ENCODE measurements at places on chromosomes 3 and 15.
A peak's percentile ranks its signal among the peaks of the same experiment; 100 is the strongest.

- no peak overlapping the region for H3K27ac ChIP-seq
- no peak for DNase-seq
- no peaks in the 10 kb centered on the region for H3K36me3 ChIP-seq
- H3K4me1 ChIP-seq, result no peaks in the 10 kb centered on the region
Measured at GRCh38 chr3:103601666-103602065, 1166.9 kb downstream of the ZPLD1 start.

DNA sequence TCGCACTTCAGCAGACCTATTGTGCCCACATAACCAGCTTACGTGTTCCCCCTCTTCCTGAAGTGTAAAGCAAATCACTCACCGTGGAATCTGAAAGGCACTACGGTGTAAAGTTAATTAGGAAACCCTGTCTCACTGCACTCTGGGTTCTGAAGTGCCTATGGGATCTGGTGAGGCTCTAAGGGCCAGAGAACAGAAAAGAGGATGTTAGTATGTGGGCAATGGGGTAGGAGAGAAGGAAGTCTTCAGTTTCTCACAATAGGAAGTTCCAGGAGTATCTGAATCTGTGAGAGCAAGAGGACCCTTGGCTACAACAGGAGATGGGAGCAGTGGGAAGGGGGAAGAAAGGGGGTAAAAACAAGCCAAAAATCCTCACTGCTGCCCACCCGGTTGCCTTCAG is 71.4 kb downstream of the ITGB5 start:
- peaks cover 30% of the 10 kb centered on the region for H3K36me3 ChIP-seq
- H3K4me1 ChIP-seq, result no peaks in the 10 kb centered on the region
- no peaks in the 10 kb centered on the region for H3K27me3 ChIP-seq
- DNase-seq, result no peak
- H3K27ac ChIP-seq, result no peak overlapping the region

DNA sequence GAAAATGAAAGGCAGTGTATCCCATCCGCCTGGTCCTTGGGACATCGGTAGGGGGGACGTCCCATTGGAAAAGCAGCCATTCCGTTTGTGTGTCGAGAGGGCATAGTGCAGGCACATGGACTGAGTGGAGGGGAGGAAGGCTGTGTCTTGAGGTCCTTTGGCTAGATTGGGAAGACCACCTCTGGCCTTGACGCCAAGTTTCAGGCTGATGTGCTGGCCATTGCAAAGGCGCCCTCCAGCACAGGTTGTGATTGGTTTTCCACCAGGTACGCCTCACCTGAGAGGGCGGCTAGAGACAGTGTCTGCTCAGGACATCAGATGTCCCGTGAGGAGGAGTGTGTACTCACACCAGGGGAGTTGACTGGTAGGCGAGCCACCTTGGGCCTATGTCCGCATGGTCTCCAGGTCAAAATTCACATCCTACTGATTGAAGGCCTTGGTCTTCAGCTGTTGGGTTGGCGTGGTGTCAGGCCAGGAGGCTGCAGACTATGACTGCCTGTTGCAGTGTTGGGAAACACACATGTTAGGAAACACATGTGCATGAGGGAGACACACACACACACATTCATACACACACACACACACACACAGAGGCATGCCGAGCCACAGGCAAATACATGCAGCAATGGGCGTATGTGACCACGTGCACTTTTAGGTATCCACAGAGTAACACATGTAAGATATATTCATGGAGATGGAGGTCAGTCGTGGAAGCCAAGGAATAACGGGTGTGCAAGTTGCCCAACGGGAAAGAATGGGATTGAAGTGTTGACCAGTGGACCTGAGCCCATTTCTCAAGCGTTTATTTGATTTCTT is 98.4 kb downstream of the SNRPN start:
- H3K27ac ChIP-seq, result no peak overlapping the region
- DNase-seq, result no peak
- H3K4me3 ChIP-seq, result no peak overlapping the region
- H3K36me3 ChIP-seq, result peaks cover 85% of the 10 kb centered on the region
- H3K4me1 ChIP-seq, result no peaks in the 10 kb centered on the region

DNA sequence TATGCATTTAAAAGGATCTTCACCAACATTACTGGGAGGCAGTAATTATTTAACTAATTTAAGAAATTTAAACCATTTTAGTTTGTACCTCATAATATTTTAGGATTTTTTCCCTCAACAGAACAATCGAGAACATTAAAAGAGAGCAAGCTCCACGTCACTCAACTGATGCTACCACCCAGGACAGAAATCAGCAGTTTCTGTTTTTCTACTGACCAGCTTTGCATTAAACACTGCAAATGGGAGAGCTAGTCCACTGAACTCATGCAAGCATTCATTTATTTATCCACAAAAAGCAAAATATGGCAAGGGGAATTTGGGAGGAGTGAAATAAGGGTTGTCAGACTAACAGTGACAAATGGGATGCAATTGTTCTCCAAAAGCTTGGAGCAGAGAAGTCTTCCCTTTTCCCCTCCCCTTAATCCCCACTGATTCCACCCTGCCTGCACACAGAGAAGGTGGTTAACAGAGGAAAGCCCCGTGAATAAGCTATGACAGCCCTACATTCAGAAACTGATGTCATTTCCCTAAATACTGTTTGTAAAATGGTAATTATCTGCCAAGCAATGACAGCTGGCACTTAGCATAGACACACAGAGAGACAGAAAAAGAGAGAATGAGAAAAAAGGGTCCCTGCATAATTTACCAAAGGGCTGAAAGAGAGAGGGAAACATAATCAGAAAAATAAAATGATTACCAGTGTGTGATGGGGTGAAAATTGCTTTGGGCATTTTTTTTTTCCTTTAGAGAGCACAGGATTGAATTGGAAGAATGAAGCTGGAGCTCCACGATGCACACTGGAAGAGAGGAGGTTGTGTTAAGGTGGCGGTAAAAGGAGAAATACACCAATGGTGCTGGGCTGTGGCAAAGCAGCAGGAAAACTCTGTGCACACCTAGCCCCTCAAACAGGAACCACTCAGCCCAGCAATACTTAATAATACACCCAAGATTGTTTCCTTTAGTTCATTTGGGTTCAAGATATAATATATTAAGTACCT is 777.4 kb downstream of the TUSC7 start:
- no peak for DNase-seq
- H3K27ac ChIP-seq, result no peak overlapping the region

- no peak overlapping the region for H3K27ac ChIP-seq
- peaks cover 22% of the 10 kb centered on the region for H3K4me1 ChIP-seq
- H3K36me3 ChIP-seq, result no peaks in the 10 kb centered on the region
- no peaks in the 10 kb centered on the region for H3K27me3 ChIP-seq
Measured at GRCh38 chr15:90035095-90035839, 34.1 kb downstream of the ZNF710 start.

GRCh38 chr15:64934023-64934422 is 22.3 kb downstream of the ANKDD1A start:
- DNase-seq, result no peak
- no peak overlapping the region for H3K27ac ChIP-seq
- H3K4me1 ChIP-seq, result no peaks in the 10 kb centered on the region
- H3K27me3 ChIP-seq, result no peaks in the 10 kb centered on the region
- no peaks in the 10 kb centered on the region for H3K36me3 ChIP-seq

DNA sequence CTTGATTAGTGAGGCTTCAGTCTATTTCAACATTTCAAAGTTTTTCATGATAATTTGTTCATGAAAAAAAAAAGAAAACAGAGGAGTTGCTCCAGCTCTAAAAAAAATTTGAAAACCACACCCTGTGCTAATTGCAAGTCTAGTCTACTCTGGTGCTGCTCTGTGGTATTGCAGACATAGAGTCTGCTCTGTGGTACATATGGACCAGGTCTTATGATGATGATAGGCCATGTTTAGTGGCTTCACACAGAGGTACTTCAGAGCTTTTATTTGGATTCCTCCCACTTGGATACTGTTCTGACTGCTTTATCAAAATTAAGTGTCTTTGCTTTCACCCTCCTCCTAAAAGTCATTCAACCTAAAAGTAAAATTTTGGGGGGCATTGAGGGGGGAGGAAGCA is 160.8 kb downstream of the ALCAM start:
- H3K4me1 ChIP-seq, result peaks cover 6% of the 10 kb centered on the region
- no peak overlapping the region for H3K4me3 ChIP-seq
- H3K27me3 ChIP-seq, result no peaks in the 10 kb centered on the region
- no peak overlapping the region for H3K27ac ChIP-seq
- DNase-seq, result no peak
- H3K36me3 ChIP-seq, result no peaks in the 10 kb centered on the region

- peak; percentile 69 for DNase-seq
- H3K4me1 ChIP-seq, result peaks cover 34% of the 10 kb centered on the region
- no peaks in the 10 kb centered on the region for H3K36me3 ChIP-seq
- peaks cover 10% of the 10 kb centered on the region for H3K27me3 ChIP-seq
- peak overlapping the region; percentile 95 for H3K4me3 ChIP-seq
- H3K27ac ChIP-seq, result peak overlapping the region; percentile 84
Measured at GRCh38 chr3:159763011-159763601, 225.5 kb upstream of the IL12A start.

DNA sequence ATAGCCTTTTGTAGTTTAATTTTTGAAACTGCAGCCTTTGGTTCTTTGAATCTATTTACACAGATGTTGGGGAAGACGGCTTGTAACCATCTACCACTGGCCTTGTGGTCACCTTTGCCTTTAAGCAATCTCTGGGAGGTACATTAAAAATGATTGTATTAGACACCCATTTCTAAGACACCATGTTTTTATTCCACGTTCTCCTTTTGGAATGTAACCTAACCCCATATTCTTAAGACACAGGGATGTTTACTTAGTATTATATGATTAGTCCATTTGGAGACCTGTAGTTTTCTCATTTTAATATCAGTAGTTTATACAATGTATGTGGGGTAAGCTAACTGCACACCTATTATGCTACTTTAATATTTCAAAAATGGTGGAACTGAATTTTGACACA is 175.1 kb upstream of the PLSCR5 start:
- H3K4me1 ChIP-seq, result peaks cover 29% of the 10 kb centered on the region
- no peaks in the 10 kb centered on the region for H3K36me3 ChIP-seq
- H3K27me3 ChIP-seq, result no peaks in the 10 kb centered on the region
- H3K27ac ChIP-seq, result no peak overlapping the region
- H3K4me3 ChIP-seq, result no peak overlapping the region

DNA sequence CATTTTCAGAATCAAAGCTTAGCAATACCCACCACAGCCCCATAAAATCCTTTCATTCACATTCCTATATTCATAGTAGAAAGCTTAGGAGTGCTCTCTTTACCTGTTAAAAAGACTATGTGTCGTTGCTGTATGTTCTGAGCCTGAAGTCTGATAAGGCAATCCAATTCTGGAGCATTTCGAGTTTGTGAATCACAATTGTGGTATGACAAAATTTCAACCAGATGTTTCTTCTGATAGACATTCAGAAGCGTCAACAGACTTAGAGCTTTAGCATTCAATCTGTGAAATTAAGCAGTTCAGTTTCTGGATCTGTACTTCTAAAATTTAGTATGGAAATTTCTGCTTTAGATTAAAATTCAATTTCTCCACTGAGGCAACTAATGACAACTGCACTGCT is 58.3 kb downstream of the TASOR start:
- H3K27ac ChIP-seq, result no peak overlapping the region
- H3K4me3 ChIP-seq, result no peak overlapping the region
- no peak for DNase-seq
- H3K4me1 ChIP-seq, result no peaks in the 10 kb centered on the region

- no peaks in the 10 kb centered on the region for H3K4me1 ChIP-seq
- H3K27me3 ChIP-seq, result no peaks in the 10 kb centered on the region
- no peak for DNase-seq
Measured at GRCh38 chr3:152703245-152703890, 131.6 kb upstream of the P2RY1 start.

DNA sequence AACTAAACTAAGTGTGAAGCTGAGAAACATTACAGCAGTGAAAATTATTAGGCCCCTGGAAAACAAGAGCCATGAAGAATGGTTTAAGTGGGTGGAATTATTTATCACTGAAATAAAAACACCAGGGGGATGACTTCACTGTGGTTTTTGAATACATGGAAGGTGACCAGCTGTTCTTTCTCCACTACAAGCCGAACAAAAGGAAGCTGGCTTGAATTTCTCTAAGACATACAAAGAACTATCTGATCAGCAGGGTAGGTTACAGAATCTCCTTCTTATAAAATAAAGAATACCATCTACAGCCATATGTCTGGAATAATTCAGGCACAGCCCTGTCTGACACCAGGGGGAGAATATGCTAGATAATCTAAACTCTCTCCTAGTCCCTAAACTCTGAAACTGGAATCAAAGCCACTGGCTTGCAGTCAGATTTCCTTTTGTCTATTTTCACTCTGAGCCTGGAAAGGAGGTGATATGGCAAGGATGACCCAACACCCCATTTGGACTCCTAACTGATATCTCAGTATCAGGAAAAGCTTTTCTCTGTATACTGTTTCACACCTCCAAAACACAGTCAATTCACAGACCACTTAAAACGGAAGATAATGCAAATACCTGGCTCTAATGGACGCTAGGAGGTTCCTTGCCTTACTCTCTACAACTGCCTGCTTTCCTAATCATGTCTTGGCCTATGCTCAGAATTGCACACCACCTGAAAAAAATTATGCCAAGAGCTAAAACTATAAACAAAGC is 31.2 kb downstream of the SPATA12 start:
- peaks cover 11% of the 10 kb centered on the region for H3K36me3 ChIP-seq
- no peaks in the 10 kb centered on the region for H3K27me3 ChIP-seq
- no peak for DNase-seq
- 0 out of 2 replicates have a peak, but pooled peaks cover 4% of the 10 kb centered on the region for H3K4me1 ChIP-seq
- 0 out of 2 replicates have a peak overlapping the region, but pooled peaks have one; percentile 67 for H3K27ac ChIP-seq

DNA sequence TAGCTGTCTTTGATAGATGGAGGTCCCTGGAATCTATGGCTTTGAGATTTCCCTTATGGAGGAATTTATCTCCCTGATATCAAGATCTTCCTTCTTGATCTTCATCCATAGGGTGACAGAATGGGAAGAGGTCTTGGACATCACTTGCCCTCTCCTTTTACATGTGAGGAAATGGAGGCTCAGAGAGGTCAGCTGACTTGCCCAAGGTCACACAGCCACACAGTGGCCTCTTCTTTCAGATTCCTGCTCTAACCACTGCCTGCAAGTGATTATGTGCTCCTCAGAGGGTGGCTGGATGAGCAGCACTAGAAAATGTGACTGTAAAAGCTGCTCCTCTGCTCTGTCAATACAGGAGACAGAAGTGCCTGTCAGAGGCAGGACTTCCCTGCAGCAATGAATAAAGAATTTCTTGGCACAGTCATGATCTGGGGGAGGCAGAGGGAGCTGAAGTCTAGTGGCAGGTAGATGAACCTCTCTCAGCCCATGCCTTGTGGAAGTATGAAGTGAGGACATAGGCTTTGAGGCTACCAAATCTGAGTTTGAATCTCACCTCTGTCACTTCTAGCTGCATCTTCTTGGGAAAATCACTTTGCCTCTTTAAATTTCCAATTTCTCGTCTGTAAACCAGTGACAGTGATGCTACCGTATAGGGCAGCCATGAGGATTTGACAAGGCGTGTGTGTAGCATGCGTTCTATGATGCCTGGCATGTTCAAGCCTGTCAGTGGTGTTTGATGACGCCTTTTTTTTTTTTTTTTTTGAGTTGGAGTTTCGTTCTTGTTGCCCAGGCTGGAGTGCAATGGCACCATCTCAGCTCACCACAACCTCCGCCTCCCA is 12.0 kb downstream of the SSUH2 start:
- H3K27me3 ChIP-seq, result no peaks in the 10 kb centered on the region
- DNase-seq, result no peak
- H3K27ac ChIP-seq, result no peak overlapping the region
- no peaks in the 10 kb centered on the region for H3K4me1 ChIP-seq
